Sciatic nerve (tissue), 2 donors: ENCODE measurements at places on chromosomes 1 and 21.

GRCh38 chr1:206606867-206607266 lies 5.4 kb downstream of the EIF2D start:
- no peak for DNase-seq

DNA sequence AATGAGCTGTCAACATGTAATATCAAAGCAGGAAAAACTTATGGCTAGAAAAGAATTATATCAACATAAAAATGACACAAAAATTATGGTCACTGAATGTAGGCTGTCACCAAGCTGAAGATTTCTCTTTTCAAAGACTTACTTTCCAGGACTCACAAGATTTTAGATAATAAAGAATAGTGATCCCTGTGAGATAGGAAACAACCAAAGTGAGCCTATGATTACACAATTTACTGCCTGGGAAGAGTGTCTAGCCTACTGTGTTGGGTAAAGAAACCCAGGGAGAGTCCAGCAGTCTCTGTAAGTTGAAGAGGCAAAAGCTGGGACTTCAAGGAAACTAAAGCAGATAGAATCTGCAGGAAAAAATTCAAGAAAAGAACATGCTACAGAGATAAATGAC lies 20.2 kb upstream of the RGS1 start:
- DNase-seq: no peak

GRCh38 chr21:28464095-28464494 lies 528.6 kb downstream of the LTN1 start:
- no peak for DNase-seq

- no peak for DNase-seq
Observed at GRCh38 chr1:56952501-56952900, 13.3 kb downstream of the C8B start.
